Activated naive CD8-positive, alpha-beta T cell treated with anti-CD3 and anti-CD28 coated beads, Interleukin-2, amount 50 U/mL, for 24 hours (primary cell): ENCODE measurements at places on chromosomes 12 and 14.

GRCh38 chr12:12682284-12682683, 13.7 kb downstream of the GPR19 start:
- H3K4me1 ChIP-seq: no peaks in the 10 kb centered on the region
- H3K36me3 ChIP-seq: no peaks in the 10 kb centered on the region
- no peak overlapping the region for H3K4me3 ChIP-seq
- no peak overlapping the region for H3K27ac ChIP-seq
- DNase-seq: no peak
- H3K27me3 ChIP-seq: no peaks in the 10 kb centered on the region

GRCh38 chr14:73272393-73272792, 35.1 kb downstream of the PAPLN start:
- H3K4me1 ChIP-seq: peaks cover 9% of the 10 kb centered on the region
- H3K27ac ChIP-seq: no peak overlapping the region
- peaks cover 18% of the 10 kb centered on the region for H3K27me3 ChIP-seq
- peaks cover 11% of the 10 kb centered on the region for H3K36me3 ChIP-seq

- H3K27ac ChIP-seq: no peak overlapping the region
- H3K4me3 ChIP-seq: no peak overlapping the region
- peaks cover 8% of the 10 kb centered on the region for H3K27me3 ChIP-seq
Measured at GRCh38 chr14:36553656-36554260, 28.7 kb downstream of the NKX2-8 start.

DNA sequence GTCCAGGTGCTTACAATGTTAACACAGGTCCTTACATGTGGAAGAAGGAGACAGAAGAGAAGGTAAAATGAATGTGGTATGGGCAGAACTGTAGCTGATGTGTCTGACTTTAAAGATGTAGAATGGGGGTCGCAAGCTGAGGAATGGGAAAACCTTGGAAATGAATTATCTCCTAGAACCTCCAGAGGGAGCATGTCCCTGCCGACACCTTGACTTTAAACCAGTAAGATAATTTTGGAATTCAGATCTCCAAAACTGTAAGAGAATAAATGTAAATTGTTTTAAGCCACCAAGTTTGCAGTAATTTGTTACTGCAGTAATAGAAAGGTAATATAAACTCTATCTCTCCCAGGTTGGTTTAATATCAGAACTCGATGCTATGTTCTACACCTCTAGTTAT, 80.1 kb upstream of the ALG10 start:
- peaks cover 2% of the 10 kb centered on the region for H3K36me3 ChIP-seq
- H3K27me3 ChIP-seq: no peaks in the 10 kb centered on the region
- no peak overlapping the region for H3K4me3 ChIP-seq

- H3K4me1 ChIP-seq: no peaks in the 10 kb centered on the region
- H3K27ac ChIP-seq: no peak overlapping the region
- no peaks in the 10 kb centered on the region for H3K36me3 ChIP-seq
- H3K27me3 ChIP-seq: no peaks in the 10 kb centered on the region
- H3K4me3 ChIP-seq: no peak overlapping the region
Measured at GRCh38 chr12:124667506-124668326, 100.3 kb upstream of the NCOR2 start.
